ENCODE measurements at places on chromosomes 4 and X. TPM values are rescaled to one million over a fixed set of nuclear protein-coding genes. Genes with fewer than 3 reads are reported as not detected.

Gene ELMOD2
- 22.5 TPM for total RNA-seq

Gene ALAS2
- total RNA-seq: not detected

Gene CDS1
- total RNA-seq: 22.4 TPM

Gene MGARP
- not detected for total RNA-seq

Gene GPR34
- total RNA-seq: not detected

DNA sequence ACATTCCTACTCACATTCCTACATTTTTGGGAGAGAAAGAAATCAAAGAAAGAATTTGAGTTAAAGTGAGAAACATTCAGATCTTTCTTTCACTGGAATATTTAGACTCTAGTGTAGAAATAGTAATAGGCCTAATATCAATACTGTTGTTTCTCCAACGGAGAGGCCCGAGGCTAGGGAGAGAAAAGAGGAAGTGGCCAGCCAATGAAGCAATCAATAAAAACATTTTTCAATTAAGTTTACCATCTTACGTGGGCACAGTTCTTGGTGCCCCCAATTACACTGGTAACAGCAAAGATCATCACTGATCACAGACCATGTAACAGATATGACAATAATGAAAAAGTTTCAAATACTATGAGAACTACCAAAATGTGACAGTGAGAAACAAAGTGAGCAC is 281.4 kb downstream of the GPM6A start:
- peak overlapping the region; percentile 93 for H3K27ac ChIP-seq
- H3K4me1 ChIP-seq: peaks cover 18% of the 10 kb centered on the region
- no peak overlapping the region for H3K4me3 ChIP-seq
- no peak for DNase-seq
- no peaks in the 10 kb centered on the region for H3K27me3 ChIP-seq
- no peaks in the 10 kb centered on the region for H3K36me3 ChIP-seq

DNA sequence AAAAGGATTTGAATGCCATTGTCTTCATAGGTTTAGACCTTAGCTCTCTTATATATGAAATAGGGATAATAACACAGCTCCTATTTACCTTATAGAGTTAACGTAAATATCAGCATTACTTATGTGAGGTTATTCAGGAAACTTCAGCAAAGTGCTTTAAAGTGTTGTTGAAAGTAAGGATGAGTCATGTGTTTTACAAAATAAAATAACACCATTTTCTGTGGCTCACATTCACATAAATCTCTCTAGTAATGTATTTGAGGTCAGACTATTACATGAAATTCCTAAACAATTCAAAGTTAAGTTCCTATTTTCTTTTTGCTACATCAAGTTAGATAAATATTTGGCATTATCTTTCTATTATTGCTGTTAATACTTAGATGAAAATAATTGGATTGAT is 2.9 kb downstream of the GNRHR start:
- no peak overlapping the region for H3K27ac ChIP-seq
- no peak overlapping the region for H3K4me3 ChIP-seq
- no peak for DNase-seq
- H3K36me3 ChIP-seq: no peaks in the 10 kb centered on the region
- H3K4me1 ChIP-seq: no peaks in the 10 kb centered on the region

DNA sequence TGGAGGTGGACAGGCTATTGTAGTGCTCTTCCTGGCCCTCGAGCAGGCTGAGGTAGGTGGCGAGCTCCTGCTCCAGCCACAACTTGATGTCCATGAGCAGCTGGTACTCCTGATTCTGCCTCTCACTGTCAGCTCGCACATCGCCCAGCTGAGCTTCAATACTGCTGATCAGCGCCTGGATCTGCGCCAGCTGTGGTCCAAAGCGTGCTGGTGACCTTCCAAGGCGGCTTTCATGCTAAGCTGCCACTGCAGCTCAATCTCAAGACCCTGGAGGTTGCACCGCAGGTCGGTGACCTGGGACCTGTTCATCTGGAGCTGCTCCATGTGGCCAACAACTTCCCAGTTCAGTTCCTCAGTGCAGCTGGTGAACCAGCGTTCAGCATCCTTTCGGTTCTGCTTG is 31.2 kb downstream of the LRIT3 start:
- no peaks in the 10 kb centered on the region for H3K27me3 ChIP-seq
- no peaks in the 10 kb centered on the region for H3K36me3 ChIP-seq
- DNase-seq: no peak
- no peak overlapping the region for H3K4me3 ChIP-seq
- H3K4me1 ChIP-seq: no peaks in the 10 kb centered on the region

DNA sequence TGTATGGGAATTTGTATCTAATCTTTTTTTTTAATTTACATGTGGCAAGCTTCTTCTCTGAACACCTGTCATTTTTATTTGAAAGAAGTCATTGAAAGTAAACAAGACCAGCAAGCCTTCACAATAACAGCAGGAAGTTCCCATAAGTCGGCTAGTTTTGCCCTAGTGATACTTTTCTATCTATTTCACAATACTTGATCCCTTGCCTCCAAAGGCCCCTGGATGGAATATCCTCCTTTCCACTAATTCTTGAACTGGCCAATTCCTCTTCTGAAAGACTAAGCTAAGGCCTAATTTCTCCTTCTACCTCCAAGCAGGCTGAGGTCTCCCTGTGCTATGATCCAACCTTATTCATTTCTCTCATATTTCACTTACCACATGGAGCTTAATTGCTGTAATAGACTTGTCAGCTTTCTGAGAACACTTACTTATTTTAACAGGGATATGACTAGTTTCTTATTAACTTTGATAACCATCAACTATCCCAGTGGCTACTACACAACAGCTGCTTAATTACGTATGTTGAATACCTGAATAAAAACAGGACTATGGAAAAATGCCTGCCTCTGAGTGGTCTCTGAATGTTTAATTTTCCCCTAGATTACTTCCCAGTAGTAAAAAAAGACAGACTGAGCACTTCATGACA is 194.2 kb downstream of the MAD2L1 start:
- H3K4me3 ChIP-seq: peak overlapping the region; percentile 22
- peaks cover 23% of the 10 kb centered on the region for H3K4me1 ChIP-seq
- peaks cover 16% of the 10 kb centered on the region for H3K36me3 ChIP-seq
- H3K27ac ChIP-seq: peak overlapping the region; percentile 92
- peak; percentile 3 for DNase-seq
- no peaks in the 10 kb centered on the region for H3K27me3 ChIP-seq

Measured in Calu3 (cell line).